IPS DF 6.9 (cell line): ENCODE measurements at places on chromosomes 13 and 19.

GRCh38 chr19:40376286-40376862 is 13.6 kb downstream of the HIPK4 start:
- no peak overlapping the region for H3K27ac ChIP-seq
- no peak for DNase-seq
- H3K4me3 ChIP-seq = no peak overlapping the region

GRCh38 chr13:60018536-60018935 is 145.2 kb downstream of the DIAPH3 start:
- no peak overlapping the region for H3K27ac ChIP-seq
- H3K4me3 ChIP-seq = no peak overlapping the region
- no peaks in the 10 kb centered on the region for H3K27me3 ChIP-seq
- no peaks in the 10 kb centered on the region for H3K36me3 ChIP-seq
- no peak for DNase-seq
- H3K4me1 ChIP-seq = no peaks in the 10 kb centered on the region

DNA sequence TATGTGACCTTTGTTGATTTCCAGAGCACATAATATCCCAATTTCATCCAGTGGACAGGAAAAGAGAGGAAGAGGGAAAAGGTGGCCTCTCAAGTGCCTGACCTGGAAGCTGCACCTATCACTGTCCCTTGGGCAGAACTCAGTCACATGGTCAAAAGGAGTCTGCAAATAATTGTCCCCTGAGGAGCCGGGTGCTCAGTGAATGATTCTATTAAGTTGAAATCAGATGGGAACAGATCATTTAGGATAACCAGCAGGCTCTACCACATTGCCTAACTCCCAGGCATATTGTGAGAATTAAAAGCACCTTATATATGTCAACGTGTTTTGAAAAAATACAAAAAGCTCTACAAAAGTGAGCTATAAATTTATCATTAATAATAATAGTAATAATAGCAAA is 6.8 kb downstream of the KL start:
- H3K4me1 ChIP-seq = peaks cover 1% of the 10 kb centered on the region; the same call in 1 of the 2 replicates
- H3K27ac ChIP-seq = no peak overlapping the region
- no peaks in the 10 kb centered on the region for H3K27me3 ChIP-seq
- H3K36me3 ChIP-seq = no peaks in the 10 kb centered on the region
- H3K4me3 ChIP-seq = no peak overlapping the region

DNA sequence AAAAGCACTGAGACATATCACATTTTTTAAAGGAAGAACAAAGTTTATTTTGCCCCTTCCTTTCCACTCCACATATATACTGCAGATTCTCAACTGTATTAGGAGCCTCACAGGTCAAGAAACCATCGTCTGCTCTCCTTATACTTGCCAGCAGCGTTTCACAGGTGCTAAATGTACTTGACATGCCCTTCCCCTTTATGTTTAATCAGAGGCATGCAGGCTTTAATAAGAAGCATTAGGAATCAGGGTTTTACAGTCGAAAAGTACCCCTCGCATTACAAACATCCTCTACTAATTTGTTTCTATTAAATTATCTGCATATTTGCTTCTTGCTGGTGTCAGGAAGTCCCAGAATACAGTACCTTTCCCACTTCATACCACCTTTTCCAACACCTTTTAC is 3.7 kb upstream of the RAP2A start:
- H3K4me3 ChIP-seq = no peak overlapping the region
- no peaks in the 10 kb centered on the region for H3K36me3 ChIP-seq
- H3K27ac ChIP-seq = no peak overlapping the region
- no peak for DNase-seq

DNA sequence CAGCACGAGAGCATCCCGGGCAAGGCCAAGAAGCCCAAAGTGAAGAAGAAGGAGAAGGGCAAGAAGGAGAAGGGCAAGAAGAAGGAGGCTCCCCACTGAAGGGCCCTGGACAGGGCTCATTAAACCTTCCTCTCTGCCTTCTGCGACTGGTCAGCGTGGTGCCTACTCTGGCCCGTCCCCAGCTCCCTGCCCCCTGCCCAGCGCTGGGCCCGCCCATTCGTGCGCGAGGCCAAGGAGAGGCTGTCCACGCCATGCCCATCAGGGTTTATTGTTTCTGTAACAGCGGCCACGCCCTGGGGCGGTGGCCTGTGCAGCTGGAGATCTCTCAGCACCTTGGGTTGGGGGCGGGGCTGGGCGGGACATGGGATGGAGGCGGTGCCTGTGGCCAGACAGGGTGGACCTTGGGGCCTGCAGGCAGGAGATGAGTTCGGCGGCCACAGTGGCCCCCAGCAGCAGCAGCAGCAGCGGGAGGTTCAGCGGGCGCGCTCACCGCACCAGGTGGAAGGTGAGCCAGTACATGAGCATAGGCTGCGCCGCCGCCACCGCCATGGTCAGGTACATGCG is 897 bp downstream of the C19orf33 start:
- peak overlapping the region; percentile 36; the same call in 1 of the 2 replicates for H3K4me3 ChIP-seq
- H3K27me3 ChIP-seq = no peaks in the 10 kb centered on the region
- peaks cover 3% of the 10 kb centered on the region for H3K4me1 ChIP-seq
- no peak overlapping the region for H3K27ac ChIP-seq
- peaks cover 8% of the 10 kb centered on the region for H3K36me3 ChIP-seq

DNA sequence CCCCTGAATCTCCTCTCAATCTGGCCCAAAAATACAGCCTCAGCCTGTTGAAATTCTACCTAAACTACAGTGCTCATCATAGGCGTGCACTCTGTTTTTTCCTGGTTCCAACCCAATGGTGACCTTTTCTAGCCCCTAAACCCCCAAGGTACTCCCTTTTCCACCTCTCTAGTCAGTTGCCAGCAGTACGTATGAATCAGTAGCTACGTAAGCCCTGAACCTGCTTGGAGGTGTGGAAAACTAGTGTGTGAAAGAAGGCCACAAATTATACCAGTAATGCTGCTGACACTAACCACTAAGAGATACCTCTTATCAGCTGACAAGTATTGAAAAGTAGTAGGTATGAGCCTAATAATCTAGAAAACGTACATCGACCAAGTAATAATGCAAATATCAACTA is 60.9 kb downstream of the FOXO1 start:
- H3K27me3 ChIP-seq = no peaks in the 10 kb centered on the region
- no peak overlapping the region for H3K27ac ChIP-seq
- H3K4me1 ChIP-seq = peaks cover 6% of the 10 kb centered on the region
- DNase-seq = no peak
- H3K36me3 ChIP-seq = no peaks in the 10 kb centered on the region
- no peak overlapping the region for H3K4me3 ChIP-seq

DNA sequence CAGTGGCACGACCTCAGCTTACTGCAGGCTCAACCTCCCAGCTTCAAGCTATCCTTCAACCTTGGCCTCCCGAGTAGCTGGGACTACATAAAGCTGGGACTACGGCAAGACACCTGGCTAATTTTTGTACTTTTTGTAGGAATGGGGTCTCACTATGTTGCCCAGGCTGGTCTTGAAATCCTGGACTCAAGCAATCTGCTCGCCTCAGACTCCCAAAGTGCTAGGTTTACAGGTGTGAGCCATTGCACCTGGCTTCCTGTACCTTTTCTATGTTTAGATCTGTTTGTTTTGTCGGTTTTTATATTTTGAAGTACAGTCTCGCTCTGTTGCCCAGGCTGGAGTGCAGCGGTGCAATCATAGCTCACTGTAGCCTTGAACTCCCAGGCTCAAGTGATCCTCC is 17.5 kb upstream of the TICAM1 start:
- no peaks in the 10 kb centered on the region; the same call in 1 of the 2 replicates for H3K4me1 ChIP-seq
- H3K4me3 ChIP-seq = no peak overlapping the region
- H3K27ac ChIP-seq = no peak overlapping the region

DNA sequence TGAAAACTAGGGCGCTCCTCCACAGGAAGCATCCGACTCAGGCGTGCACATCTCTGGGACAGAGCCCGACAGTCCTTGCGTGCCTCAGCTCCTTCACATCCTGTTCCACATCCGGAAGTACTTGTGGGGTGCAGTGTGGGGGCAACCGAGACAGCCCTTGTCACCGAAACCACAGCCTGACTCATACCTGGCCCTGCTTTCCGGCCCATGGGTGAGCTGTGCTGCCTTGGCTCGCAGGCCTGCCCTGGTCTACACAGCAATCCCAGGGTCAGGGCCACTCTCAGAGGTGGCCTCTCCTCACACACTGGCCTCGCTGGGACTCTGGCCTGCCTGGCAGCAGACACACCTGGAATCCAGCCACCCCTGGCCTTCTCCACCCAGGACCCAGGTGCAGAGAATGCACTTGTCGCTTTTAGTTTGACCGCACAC is 100.4 kb downstream of the STK24 start:
- peaks cover 14% of the 10 kb centered on the region for H3K36me3 ChIP-seq
- H3K4me3 ChIP-seq = no peak overlapping the region
- no peaks in the 10 kb centered on the region for H3K27me3 ChIP-seq

DNA sequence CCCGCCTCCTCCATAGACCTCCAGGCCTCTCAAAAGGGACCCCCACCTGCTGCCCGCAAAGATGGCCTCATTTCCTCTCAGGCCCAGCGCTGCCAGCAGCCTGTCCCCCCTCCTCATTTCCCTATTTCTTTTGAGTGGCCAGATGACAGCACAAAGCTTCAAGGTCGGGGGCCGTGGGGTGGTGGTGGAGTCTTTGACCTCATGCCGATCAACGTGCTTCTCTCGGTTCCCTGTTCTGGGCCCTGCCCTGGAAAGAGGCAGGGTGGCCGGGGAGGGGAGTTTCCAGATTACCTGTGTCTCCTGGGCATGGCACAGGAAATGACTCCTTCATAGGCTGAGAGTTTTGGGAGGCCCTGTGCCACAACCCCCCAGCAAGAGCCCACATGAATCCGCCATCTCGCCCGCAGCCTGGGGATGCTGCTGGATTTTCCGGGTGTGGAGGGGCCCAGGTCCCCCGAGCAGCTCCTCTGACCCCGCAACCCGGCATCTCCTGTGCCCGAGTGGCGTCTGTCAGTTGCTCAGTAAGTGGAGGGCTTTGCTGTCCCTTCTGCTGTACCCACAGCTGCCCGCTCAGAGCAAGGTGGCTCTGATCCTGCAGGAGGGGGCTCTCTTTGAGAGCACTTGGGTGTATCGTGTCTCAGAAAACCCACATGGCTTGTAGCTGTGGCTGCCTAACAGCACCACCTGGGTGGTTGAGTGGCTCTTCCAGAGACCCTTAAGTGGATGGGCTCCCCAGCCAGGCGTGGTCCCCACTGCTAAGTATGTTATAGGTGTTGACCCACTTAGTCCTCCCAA is 139.4 kb downstream of the SIPA1L3 start:
- H3K4me1 ChIP-seq = peaks cover 5% of the 10 kb centered on the region; the same call in 1 of the 2 replicates
- no peak for DNase-seq
- no peak overlapping the region for H3K27ac ChIP-seq
- no peaks in the 10 kb centered on the region for H3K27me3 ChIP-seq
- no peaks in the 10 kb centered on the region for H3K36me3 ChIP-seq
- H3K4me3 ChIP-seq = no peak overlapping the region

GRCh38 chr19:8370176-8371010 is 6.4 kb downstream of the ANGPTL4 start:
- peaks cover 4% of the 10 kb centered on the region; the same call in 1 of the 2 replicates for H3K4me1 ChIP-seq
- no peaks in the 10 kb centered on the region for H3K27me3 ChIP-seq
- H3K27ac ChIP-seq = no peak overlapping the region
- DNase-seq = no peak
- H3K4me3 ChIP-seq = no peak overlapping the region

DNA sequence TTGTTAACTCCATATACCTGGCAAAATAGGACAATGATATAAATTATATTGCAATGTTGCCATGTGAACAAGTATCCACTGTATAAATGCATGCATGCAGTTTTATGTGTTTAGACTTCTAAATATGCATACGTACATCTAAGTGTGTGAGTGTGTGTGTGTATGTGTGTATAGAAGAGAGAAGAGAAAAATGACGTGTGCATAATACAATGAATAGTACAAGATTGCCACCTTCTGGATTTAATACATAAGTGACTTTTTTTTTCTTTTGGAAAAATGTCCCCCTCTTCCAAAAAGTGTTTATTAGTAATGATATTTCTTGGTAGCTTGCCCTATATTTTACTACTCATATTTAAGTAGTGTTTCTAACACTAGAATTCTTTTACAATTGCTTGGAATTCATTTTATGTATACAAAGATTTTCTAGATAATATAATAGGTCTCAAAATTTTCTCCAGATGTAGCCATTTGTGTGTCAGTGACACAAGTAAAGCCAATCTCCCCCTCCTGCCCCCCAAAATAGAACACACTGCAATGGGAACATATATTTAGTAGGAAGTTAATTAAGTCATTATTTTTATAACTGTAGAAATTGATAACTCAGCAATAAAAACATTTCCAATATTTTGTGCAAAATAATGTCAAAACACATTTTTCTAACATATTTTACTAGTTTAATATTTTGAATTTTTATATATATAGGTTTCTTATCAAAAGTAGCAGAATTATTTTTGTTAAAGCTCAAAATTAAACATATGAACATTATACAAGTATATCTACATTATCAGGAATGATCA is 783.3 kb upstream of the ATXN8OS start:
- no peaks in the 10 kb centered on the region for H3K36me3 ChIP-seq
- H3K4me3 ChIP-seq = no peak overlapping the region
- H3K27me3 ChIP-seq = no peaks in the 10 kb centered on the region
- H3K27ac ChIP-seq = no peak overlapping the region
- no peaks in the 10 kb centered on the region for H3K4me1 ChIP-seq

DNA sequence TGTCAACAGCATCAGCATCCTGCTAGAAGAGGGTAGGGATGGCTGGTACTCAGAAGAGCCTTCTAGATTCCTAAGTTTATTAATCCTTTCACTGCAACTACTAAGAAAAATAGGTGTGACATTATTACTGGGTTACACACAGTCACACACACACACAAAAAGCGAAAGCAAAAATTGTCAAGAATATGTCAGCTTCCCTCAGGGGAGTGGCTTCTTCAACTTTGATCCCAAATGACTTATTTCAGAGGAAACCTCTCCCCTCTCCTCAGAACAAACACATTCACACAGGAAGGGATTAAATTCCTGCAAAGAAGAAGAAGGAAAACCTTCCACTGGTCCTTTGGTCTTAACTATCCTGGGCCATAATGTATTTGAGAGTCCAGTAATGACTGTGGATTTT is 20.1 kb upstream of the IGFL1 start:
- H3K27me3 ChIP-seq = no peaks in the 10 kb centered on the region
- H3K27ac ChIP-seq = no peak overlapping the region
- peaks cover 7% of the 10 kb centered on the region; the same call in 1 of the 2 replicates for H3K4me1 ChIP-seq

- DNase-seq = peak; percentile 64
- H3K36me3 ChIP-seq = no peaks in the 10 kb centered on the region
- H3K27ac ChIP-seq = no peak overlapping the region
- no peak overlapping the region for H3K4me3 ChIP-seq
- H3K27me3 ChIP-seq = no peaks in the 10 kb centered on the region
Measured at GRCh38 chr13:53250272-53250875, 221.8 kb downstream of the OLFM4 start.
